NCI-H82 (cell line): ENCODE measurements at places on chromosomes 7 and 10.

DNA sequence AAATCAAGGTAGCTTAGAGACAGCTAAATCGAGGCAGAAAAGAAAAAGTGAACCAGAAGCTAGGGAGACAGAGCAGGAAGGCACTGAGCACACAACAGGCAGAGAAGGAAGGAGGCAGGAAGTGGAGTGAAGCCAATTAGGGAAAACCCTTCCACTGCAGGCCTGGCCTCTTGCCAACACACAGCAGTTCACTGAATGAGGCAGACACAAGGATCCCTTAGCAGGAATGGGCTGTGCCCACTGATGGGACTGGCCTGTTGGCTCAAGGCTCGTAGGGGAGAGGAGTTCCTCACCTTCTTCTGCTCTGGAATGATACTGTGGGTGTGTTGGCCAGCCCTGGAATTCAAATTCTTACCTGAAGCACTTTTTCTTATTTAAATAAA lies 220.3 kb upstream of the STK17A start:
- peak; percentile 91 for DNase-seq

DNA sequence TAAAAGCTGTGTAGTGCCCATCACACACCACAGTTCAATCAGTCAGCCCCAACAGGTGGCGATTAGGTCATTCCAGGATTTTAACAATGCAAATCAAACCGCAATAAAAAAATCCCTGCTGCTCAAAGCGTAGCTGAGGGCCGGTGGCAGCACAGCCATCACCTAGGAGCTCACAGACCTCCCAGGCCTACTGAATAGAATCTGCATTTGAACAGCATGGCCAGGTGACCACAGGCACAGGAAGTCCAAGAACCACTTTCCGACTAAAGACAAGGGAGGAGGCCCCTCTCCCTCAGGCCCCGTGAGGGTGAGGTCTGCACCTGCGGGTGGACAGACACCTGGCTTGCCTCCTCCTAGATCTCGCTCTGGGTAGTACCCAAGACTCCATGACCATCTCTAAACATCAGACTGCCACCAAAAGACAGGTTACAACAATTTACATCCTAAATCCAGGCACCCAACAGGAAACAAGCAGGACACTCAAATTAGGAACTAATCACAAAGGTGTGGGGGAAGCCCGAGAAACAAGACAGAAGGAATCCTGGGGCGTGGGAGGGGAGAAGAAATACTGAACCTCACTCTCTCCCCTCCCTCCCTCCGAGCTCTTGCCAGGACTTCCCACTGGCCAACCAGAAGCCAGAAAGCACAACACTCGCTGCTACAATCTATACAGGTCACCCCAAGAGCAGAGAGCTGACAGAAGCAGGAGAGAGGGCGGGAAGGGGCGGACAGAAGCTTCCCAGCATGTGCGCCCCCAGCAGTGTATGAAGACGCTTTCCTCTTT lies 19.2 kb downstream of the GNA12 start:
- no peak for DNase-seq

DNA sequence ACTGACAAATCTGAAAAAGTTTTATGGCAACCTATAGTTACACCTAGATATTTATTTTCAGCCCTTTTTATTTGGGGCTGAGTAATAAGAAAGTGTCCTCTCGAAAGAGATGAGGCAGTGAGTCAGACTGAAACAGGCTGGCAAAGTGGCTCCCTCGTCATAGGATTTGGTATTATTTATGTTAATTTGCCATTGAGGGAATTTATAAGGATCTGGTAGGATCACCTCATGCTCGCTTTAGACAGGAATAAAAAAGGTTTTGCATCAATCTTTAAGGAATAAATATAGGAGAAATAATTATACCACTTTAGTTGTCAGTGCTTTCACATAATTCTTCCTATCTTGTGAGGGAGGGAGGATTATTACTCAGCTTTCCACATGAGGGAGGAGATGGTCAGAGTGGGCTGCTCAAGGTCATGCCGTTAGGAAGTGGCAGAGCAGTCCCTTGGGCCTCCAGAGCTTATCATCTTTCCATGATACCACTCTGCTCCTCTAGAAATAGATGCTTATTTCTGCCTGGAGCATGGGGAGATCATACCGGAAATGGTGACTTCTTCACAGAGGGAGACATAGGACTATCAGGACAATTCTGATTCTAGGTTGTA lies 356.8 kb downstream of the GPR158 start:
- DNase-seq = peak; percentile 11

DNA sequence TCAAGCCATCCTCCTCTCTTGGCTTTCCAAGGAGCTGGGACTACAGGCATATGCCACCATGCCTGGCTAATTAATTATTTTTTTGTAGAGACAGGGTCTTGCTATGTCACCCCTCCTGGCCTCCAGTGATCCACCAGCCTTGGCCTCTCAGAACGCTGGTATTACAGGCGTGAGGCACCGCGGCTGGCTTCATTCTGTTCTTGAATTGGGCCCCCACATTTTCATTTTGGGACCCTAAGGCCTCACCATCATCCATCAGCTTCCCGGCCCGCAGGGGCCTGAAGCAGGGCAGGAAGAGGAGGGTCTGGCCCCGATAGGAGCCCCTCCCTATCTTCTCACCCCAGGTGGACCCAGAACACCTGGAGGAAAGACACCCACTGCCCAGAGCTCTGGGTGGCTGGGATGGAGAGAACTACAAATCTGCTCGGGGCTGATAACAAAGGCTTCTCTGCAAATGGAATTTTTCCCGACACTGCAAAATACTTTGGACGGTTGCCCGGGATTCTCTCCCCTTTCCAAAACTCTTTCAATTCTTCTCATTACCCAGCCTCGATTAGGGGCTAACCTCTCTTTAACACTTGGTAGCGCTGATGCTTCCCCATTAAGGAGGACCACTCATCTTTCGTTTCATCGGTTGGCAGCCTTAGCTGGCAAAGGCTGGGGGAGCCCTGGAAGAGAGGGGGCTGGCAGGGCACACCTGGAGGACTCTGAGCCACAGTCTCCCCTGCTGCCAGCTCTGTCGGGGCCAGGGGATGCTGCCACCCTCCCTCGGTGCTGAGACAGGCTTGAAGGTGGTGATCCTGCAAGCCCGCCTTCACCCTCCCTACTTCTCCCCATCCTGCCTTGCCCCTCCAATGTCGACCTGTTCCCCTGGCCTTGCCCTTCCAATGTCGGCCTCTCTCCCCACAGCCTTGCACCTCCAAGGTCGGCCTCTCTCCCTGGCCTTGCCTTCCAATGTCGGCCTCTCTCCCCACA lies 81.0 kb upstream of the GNA12 start:
- no peak for DNase-seq

- no peak for DNase-seq
Observed at GRCh38 chr10:67471022-67471421, 225.0 kb downstream of the CTNNA3 start.

- DNase-seq = no peak
Observed at GRCh38 chr10:5573968-5574641, 49.3 kb downstream of the CALML3 start.

GRCh38 chr10:82267465-82267864 lies 392.5 kb downstream of the NRG3 start:
- DNase-seq = no peak

DNA sequence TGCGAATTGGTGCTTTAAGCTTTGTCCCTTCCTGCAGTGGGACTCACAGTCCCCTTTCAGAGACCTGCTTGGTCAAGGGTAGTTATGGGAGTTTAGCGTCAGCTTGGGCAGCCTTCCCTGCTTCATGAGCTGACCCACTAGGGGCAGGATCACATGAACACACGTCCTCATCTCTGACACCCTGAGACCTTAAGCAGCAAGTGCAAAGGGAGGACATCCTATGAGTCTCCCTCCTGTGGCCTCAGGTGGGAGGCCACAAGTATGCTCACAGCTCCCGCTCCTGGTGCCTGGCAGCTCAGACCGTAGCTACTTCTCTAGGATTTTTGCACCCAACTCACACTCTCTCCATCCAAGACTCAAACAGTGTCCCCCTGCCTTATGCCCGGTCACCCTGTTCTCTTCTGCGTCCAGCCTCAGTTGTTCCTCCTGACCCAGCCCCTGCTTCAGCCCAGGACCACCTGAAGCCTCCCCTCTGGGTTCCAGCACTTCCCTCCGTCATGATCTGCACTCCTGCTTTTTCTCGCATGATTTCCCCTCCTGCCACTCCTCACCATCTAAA lies 136.6 kb upstream of the FAM20C start:
- no peak for DNase-seq

DNA sequence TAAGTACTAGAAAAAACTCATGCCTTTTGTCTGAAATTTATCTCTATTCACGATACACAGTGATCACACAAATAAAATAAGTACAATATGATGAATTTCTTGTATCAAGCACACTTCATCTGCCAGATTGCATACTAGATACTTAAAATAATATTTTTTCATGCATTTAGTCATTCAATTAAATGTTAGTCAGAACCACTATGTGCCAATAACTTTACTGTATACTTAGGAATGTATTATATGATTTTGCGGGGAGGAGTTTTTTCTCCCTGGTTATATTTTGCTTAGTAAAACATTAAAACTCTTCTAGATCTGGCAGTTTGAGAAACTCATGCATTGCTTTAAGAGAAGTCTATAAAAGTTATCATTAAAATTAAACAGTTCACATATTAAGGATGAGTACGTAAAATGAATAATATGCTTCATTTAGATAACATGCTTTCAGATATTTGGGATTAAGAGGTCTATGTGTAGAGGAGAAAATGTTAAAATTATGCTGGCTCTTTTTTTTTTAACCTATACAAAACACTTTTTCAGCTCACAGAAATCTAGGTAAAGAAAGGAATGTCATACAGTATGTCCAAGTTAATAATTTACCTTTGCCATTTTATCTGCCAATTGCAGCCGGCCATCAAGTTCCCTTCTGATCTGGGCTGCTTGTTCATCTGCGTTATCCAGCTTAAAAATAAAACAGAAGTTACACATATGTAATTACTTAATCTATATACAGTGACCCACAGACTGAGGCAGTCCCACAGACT lies 70.1 kb downstream of the RNF133 start:
- DNase-seq = no peak

GRCh38 chr10:125146791-125147579 lies 13.4 kb downstream of the CTBP2 start:
- no peak for DNase-seq

GRCh38 chr7:28114056-28114455 lies 66.5 kb downstream of the JAZF1 start:
- DNase-seq = no peak

- peak; percentile 15 for DNase-seq
Observed at GRCh38 chr10:79243181-79244067, 103.8 kb upstream of the PPIF start.

- no peak for DNase-seq
Observed at GRCh38 chr7:87129848-87130247, 22.4 kb upstream of the DMTF1 start.

- no peak for DNase-seq
Observed at GRCh38 chr10:50281210-50281966, 30.1 kb upstream of the ASAH2 start.

- no peak for DNase-seq
Observed at GRCh38 chr7:48096273-48096672, 7.2 kb downstream of the UPP1 start.

GRCh38 chr7:66617295-66617694 lies 11.4 kb upstream of the KCTD7 start:
- no peak for DNase-seq

GRCh38 chr7:36690041-36690440 lies 34.3 kb downstream of the AOAH start:
- DNase-seq = peak; percentile 16

- DNase-seq = no peak
Observed at GRCh38 chr7:121084748-121085336, 96.3 kb downstream of the CPED1 start.

DNA sequence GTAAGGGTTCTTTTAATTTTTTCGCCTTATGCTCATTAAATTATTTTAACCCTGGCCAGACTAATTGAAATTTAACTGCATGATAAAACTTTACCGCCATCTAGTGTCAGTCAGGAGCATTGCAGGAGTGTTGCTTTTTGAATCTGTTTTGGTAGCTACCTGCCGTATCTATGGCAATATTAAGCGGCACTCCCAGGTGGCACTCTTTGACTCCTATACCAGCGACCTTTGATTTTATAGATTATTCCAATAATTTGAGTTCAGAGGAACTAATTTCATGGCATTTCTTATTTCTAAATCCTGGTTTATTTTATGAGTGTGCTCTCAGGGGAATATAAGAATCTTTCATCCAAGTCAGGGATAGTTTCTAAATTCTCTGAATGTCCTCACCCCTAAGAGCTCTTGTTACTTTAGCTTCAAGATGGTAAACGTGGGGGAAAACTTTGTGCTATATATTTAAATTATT lies 198.9 kb downstream of the REEP3 start:
- peak; percentile 72 for DNase-seq

- DNase-seq = no peak
Observed at GRCh38 chr7:55132890-55133551, 114.2 kb downstream of the EGFR start.
